Activated CD4-positive, CD25-positive, alpha-beta regulatory T cell treated with anti-CD3 and anti-CD28 coated beads, Interleukin-2, amount 50 U/mL, for 16 hours (primary cell): ENCODE measurements at places on chromosomes 13 and 19.

- DNase-seq, result no peak
Measured at GRCh38 chr13:59587971-59588716, 575.6 kb downstream of the DIAPH3 start.

DNA sequence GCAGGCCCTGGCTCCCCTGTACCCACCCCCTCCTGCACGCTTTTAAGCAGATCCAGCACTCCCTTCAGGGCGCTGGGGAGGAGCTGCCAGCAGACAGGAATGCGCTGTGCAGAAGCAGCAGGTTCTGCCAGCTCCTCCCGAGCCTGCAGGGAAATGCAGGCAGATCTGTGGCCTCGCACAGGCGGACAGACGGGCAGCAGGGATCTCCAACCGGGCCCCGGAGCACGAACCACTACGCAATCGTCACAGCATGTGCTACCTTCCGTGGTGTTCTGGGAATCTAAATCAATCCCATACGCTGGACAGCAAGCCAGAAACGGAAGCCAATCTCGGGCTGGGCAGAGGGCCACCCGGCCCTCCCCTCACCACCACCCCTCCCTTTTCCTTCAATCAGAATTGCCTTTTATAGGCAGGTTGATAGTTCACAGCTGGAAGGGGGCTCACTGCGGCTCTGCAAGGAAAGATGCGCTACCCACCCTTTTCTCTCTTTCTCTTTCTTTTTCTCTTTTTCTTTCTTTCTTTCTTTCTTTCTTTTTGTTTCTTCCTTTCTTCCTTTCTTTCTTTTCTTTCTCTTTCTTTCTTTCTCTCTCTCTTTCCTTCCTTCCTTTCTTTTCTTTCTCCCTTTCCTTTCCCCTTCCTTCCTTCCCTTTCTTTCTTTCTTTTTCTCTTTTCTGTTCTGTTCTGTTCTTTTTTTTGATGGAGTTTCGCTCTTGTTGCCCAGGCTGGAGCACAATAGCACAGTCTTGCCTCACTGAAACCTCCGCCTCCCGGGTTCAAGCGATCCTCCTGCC, 99.9 kb downstream of the GNG7 start:
- no peak for DNase-seq

DNA sequence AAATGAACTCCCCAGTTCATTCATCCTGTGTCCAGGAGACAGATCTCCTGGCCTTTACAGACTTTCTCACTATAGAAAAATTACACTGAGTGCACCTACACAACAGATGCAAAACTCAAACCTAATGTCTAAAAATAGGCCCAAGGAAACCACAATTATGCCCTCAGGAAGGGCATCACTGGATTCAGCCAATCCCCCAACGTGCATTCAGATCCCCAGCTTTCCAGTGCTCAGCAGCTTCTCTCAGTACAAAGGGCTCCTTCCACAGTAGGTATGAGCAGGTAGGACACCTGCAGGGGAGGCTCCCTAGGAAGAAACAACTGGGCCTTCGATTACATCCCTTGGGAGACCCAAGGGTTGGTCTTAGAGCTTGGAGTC, 2.1 kb downstream of the ZNF709 start:
- DNase-seq, result no peak

GRCh38 chr13:41681587-41681986, 224.2 kb downstream of the RGCC start:
- no peak for DNase-seq

GRCh38 chr19:58350001-58350861, 3.1 kb downstream of the A1BG start:
- DNase-seq, result no peak

- peak; percentile 77 for DNase-seq
Measured at GRCh38 chr19:2474232-2475017, 1.5 kb upstream of the GADD45B start.

DNA sequence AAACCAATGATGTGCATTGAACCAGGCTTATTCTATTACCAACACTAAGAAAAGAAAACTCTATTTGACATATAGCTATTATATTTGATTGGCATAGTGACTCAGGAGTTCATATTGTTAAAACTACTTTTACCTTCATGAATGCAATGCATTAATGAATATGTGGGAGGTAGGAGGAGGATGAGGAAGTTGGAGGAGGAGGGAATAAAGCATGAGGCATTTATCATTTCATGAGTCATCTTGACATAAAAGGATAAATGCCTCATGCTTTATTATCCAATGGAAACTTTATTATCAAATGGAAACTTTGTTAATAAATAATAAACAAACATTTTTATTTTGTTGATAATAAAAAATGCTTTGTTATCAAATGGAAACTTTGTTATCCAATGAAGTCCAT, 116.5 kb downstream of the SPRY2 start:
- no peak for DNase-seq
